IPS DF 19.7 (cell line): ENCODE measurements at places on chromosomes 1 and 21.

DNA sequence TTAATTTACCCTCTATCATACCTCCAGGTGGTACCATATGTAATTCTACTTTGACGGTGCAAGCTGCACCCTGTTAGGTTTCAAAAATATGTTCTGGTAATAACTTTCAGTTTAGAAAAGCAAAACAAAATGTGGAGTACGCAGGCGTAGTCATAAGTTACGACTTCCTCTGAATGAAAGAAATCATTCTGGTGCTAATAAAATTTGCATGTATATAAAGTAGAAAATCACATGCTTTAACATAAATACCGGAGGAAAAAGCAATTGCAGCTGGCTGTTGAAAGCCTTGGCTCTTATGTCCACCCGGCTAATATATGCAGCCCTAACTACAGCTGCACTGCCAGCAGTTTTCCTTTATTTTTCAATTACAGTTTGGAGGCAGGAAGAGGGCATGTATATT lies 65.2 kb upstream of the TMPRSS15 start:
- no peak for DNase-seq

DNA sequence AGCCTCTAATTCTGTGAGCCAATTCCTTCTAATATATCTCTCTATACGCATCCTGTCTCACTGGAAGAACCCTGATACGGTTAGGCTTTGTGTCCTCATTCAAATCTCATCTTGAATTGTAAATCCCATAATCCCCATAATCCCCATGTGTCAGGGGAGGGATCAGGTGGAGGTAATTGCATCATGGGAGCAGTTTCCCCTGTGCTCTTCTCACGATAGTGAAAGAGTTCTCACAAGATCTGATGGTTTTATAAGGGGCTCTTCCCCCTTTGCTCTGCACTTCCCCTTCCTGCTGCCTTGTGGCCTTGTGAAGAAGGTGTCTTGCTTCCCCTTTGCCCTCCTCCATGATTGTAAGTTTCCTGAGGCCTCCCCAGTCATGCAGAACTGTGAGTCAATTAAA lies 116.1 kb downstream of the MRPS6 start:
- DNase-seq, result no peak

DNA sequence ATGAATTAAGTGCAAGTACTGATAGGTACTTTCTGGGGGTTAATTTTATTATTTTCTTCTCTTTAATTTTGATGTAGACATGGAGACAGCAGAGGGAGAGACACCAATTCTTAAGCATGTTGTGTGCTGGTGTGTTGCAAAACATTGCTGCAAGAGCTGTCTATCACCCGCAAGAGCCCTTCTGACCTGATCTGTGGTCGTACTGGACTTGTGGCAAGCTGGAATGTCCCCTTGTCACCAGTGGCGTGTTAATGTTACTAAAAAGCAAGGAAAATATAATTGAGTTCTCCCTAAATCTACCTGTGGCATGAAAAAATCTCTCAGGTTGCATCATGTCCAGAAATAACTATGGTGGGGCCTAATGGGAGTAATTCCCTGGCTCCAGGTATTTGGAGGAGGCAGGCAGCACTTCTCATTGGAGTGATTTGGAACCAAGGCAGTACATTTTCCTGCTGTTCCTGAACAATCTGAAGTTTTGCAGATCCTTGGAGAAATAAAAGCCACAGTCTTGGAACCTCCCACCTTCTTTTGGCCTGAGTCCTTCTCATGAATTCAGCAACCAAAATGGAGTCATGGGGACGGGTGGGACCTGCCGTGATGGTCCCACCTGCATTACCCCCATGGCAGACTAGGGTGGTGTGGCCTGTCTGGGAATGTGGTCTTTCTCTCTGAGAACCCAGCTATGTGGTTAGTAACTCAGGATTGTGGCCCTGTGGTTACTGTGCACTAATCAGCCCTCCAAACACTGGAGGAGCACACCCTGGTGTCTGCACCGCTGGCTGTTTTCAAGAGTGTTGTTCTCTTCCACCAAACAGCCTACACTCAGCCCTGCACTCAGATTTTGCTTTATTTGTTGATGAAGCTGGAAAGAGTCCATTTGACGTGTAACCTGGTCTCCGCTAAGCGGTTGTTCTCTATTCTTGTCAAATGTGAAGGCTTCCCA lies 57.4 kb downstream of the GALNT2 start:
- no peak for DNase-seq

GRCh38 chr1:77874804-77875445 lies 13.5 kb upstream of the NEXN start:
- DNase-seq, result no peak

- no peak for DNase-seq
Measured at GRCh38 chr1:160662910-160663309, 16.1 kb upstream of the SLAMF1 start.

- no peak for DNase-seq
Measured at GRCh38 chr1:178254433-178254832, 160.5 kb downstream of the RASAL2 start.
